Fibroblast of the aortic adventitia (primary cell): ENCODE measurements at places on chromosomes 5 and 9. TPM values are rescaled to one million over a fixed set of nuclear protein-coding genes. Genes with fewer than 3 reads are reported as not detected.
A peak's percentile ranks its signal among the peaks of the same experiment; 100 is the strongest.

GRCh38 chr9:19690128-19690527, 98.7 kb downstream of the SLC24A2 start:
- DNase-seq: no peak

DNA sequence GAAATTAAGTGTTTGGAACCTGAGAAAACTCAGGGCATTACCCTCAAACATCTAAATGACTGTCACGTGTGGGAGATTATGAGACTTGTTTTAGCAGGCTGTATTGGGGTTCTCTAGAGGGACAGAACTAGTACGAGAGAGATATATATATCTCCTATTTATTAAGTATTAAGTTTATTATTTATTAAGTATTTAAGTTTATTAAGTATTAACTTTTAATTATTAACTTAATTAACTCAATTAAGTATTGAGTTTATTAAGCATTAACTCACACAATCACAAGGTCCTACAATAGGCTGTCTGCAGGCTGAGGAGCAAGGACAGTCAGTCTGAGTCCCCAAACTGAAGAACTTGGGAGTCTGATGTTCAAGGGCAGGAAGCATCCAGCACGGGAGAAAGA, 113.8 kb downstream of the MELK start:
- DNase-seq: no peak

DNA sequence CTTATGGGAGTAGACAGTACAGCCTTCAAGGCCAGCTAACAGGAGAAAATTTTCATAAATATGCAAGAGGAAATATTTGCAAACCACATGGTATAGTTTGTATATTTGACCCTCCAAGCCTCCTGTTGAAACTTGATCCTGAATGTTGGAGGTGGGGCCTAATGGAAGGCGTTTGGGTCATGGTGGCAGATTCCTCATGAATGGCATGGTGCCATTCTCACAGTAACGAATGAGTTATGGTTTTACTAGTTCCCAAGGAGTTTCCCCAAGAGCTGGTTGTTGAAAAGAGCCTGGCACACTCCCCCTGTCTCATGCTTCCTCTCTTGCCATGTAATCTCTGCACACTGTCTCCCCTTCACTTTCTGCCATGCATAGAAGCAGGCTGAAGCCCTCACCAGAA, 3.3 kb upstream of the PAIP1 start:
- peak; percentile 37 for DNase-seq

- DNase-seq: peak; percentile 89
Observed at GRCh38 chr5:121273833-121274433, 577.7 kb upstream of the FTMT start.

DNA sequence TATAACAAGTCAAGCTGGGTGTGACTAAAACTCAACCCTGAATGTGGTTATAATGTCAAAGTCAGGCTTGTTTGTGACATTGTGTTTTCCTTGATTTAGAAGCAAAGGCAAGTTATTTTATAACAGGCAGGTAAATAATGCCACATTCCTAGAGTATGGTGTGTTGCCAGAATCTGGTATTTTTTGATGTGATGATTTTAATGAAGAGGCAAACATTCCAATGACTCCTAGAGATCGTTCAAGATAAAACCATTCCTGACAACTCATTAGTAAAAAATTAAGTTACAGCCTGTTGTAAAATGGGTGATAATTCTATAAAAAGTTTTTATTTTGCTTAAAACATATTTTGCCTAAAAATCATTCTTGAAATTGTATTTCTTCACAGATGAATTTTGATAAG, 60.0 kb downstream of the RAB14 start:
- no peak for DNase-seq

Gene ACO1
- total RNA-seq: 81.3 and 125 TPM in 2 replicates

GRCh38 chr9:79985772-79986171, 414.0 kb downstream of the TLE4 start:
- no peak for DNase-seq

- DNase-seq: no peak
Observed at GRCh38 chr9:130101915-130102314, 48.2 kb downstream of the GPR107 start.

DNA sequence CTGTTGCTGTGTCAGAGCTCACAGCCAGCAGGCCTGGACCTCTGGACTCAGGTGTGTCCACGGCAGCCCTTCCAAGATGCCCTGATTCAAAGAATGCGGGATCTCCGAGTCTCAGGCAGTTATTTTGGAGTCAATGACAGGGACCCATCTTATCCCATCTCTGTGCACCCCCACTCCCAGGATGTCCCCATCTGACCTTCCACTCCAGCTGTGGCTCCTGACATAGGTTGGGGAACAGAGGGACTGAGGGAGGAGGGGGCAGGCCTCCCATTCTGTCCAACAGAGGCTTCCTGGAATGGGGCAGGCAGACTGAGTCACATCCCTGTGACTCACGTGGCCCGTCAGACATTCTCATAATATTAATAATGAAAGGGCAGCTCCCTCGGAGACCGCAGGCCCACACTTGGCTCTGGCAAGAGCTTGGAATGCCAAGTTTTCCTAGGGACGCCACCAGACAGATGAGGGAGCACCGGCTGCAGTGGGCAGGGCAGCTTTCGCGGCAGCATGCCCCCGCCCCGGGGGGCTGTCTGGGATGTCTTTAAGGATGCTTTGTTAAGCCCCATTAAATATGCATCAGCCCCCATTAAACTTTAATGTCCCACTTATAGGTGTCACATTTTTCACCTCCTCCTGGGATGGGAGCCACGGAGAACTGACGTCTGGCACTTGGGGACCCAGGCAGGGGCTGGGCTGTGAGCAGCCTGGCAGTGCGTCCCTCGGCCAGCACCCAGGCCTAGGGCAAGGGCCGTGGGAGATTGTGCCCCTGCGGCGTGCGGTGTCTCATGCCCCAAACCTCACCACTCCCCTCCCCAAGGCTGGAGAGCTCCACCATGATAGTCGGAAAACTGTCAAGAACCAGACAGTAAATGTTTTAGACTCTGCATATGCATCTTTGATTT, 23.6 kb upstream of the FIBCD1 start:
- DNase-seq: peak; percentile 92

- DNase-seq: peak; percentile 44
Observed at GRCh38 chr5:67537439-67538148, 341.0 kb upstream of the CD180 start.

- DNase-seq: no peak
Observed at GRCh38 chr5:165808335-165808734, 2302.9 kb downstream of the MAT2B start.

DNA sequence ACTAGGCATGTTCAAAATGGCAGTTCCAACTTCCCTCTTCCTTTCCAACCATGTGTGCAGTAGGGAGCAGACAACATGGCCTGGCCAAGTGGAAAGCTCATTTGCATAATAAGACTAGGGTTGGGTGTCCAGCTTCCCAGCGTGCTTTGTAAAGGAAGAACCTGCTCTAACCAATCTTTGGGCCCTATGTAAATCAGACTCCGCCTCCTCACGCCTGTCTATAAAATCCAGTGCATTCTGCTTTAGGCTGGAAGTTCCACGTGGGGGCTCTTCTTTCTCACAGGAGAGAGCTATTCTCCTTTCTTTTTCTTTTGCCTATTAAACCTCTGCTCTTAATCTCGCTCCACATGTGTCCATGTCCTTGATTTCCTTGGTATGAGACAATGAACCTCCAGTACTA, 83.4 kb downstream of the GCNT1 start:
- DNase-seq: no peak

DNA sequence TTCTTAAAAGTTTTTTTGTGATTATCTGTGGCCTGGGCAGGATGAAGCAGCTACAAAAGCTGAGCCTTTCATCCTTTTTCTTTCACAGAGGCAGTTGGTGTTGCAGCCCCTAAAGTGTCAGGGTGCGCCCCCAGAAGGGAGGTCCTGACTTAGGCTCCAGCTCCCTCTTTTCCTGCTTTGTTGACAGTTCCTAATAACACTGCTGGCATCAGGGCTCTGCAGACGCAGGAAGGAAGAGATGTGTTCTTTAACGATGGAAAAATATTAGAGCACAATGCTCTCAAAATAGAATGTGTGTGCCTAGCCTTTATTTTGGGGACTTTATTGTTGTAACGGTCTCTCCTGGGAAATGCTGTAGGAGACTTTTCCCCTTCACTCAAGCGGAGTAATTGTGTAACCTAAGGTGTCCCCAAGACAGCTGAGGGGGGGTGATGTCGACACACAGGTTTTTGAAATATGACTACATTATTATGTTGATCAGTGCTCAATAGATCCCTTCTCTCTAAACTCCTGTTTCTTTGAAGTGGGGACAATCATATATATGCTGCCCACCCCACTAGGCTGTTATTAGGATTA, 135.6 kb downstream of the SEMA6A start:
- DNase-seq: no peak
